ENCODE measurements at places on chromosomes 16 and 17.

DNA sequence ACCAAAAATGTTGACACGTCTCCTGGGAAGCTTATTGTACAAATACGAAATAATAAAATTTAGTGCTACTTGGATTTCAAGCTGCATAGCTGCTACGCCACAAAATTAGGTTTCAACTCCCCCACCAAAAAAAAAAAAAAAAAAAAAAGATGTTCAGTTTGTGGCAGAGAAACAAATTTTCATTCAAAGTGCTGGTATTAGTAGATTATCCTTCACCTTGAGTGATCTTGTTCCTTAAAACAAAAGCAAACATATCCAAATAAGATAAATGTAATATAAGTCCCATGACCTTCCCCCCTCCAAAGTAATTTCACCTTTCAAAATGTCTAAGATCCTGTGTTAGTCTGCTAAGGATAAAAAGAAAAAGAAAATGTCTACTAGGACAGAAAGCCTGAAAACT lies 2.2 kb downstream of the TOB1 start:
- no peak for DNase-seq

DNA sequence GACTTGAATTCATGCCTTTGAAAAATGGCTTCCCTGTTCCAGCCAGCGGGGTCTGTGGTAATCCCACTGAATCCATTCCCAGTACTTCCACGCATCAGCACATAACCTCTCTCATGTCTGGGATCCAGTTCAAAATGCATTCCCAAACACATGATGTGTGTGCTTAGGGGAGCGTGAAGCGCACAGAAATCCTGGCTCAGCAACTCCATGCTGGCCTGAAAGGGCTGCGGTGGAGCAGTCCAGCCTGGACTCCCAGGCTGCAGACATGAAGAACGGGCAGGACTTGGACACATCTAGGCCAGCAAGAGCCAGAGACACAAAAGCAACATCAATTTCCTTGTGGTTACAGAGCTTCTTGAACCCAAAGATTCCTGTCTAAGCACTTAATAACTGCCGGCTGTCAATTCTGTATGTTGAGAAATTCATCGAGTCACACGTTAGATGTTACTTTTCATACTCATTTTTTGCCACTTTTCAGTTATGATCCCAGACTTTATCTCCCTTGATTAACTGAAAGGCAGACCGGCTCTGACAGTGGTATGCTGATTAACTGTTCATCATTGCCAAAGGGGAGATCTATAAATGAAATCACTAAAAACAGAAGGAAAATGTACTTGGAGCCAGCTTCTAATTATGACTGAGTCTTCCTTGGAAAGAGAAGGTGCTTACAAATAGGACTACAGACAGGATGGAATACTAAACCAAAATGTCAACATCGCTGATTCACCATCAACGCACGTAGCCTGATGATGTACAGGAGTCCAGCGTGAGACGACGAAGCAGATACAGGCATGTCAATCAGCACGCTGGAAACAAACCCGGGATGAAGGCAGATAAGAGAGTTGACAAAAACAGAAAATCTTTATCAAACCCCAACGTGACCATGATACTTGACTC lies 23.0 kb downstream of the NSMCE1 start:
- DNase-seq = no peak

DNA sequence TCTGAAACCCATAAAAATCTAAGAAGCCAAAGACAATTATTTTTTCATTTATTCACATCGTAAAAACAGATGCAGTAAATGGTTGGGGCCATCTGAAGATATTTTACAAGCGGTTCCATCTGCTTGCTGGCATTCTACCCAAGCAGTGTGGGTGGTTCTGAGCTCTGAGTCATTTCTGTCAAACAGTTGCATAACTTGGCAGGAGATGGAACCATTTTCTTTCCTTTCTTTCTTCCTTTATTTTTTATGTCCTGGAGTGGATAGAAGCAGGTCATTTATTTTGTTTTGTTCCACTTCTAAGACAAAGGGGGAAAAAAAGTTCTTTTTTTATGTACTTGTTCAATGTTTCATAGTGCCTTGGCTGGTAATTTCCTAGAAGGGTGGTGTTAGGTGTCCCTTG lies 1151.9 kb upstream of the GOT2 start:
- no peak for DNase-seq

GRCh38 chr16:71464231-71464630 lies 2.2 kb upstream of the ZNF23 start:
- DNase-seq = no peak

- no peak for DNase-seq
Observed at GRCh38 chr17:64147110-64148016, 17.4 kb upstream of the ERN1 start.

GRCh38 chr16:14106457-14106856 lies 35.3 kb downstream of the MRTFB start:
- DNase-seq = no peak

- no peak for DNase-seq
Observed at GRCh38 chr17:32912218-32912897, 15.6 kb upstream of the TMEM98 start.

DNA sequence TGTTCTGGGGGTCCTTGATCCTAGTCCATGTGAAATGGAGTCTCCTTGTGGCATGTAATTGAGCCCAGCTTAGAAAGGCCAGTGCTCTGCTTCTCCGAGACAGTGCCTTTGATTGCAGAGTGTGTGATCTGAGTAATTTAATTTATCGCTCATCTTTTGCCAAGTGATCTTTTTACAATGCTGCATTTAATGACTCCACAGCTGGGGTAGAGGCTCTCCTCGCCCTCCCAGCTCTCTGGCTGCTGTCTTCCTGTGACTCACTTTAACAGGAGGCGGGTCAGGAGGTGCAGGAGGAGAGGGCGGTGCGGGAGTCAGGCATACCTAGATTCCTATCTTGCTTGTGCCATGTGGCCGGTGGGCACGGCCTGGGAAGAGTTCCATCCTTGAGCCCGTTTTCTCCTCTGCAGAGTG lies 113.4 kb upstream of the FOXF1 start:
- no peak for DNase-seq
